ENCODE measurements at places on chromosomes 2 and 18.
A peak's percentile ranks its signal among the peaks of the same experiment; 100 is the strongest.

DNA sequence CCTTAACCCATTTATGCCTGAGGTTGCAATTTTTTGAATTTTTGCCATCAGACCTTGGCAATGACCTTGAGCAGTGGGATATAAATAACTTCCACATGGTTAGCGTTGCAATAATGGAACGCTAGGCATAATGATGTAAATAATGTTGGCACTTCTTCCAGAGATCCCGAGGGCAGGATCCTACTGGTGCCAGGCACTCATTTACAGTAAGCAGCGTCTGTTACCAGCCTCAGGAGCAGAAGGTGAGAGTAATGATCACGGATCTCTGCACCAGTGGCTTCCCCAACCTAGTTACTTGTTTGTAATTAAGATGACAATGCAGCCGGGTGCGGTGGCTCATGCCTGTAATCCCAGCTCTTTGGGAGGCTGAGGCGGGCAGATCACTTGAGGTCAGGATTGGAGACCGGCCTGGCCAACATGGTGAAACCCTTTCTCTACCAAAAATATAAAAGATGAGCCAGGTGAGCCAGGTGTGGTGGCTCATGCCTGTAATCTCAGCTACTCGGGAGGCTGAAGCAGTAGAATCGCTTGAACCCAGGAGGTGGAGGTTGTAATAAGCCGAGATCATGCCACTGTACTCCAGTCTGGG lies 41.9 kb downstream of the CPO start:
- DNase-seq: no peak

GRCh38 chr18:36058674-36059073 lies 8.7 kb downstream of the RPRD1A start:
- DNase-seq: no peak

- no peak for DNase-seq
Measured at GRCh38 chr2:19864381-19864780, 37.4 kb downstream of the TTC32 start.

DNA sequence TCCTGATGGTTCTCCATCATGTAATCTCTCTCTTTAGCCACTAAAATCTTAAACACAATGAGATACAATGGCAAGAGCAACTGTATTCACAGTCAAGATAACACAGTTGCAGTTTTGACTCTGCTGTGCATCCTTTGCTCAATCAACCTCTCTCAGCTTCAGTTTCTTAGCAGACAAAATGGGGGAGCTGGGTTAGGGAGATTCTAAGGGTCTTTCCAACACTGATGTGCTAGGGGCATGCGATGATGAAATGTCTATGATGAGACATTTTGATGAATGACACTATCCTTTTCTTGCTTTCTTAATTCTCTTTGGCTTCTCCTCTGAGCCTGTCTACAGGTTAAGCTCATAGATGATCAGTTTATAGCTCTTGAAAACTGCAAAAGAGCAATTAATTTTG lies 1.1 kb downstream of the SERPINB10 start:
- no peak for DNase-seq

GRCh38 chr2:130303169-130303568 lies 39.5 kb upstream of the IMP4 start:
- DNase-seq: no peak

GRCh38 chr2:140714586-140714985 lies 1416.2 kb downstream of the LRP1B start:
- no peak for DNase-seq

DNA sequence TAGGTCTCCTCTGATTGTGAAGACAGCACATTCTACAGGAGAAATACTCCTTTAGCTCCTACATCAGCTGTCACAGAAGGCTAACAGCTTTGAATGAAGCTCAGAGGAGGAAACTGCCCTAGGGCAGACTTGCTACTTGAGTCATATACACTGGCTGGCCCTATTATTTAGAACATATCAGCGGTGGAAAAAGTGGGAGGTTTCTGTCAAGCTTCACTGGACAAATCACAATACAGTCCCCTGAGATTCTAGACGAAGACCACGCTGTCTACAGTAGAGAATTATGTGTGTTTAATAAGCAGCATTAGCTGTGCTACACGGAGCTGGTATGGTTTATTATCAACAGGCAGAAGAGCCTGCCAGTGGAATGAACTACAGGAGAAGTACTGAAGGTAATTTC lies 230.9 kb upstream of the FSIP2 start:
- DNase-seq: no peak

DNA sequence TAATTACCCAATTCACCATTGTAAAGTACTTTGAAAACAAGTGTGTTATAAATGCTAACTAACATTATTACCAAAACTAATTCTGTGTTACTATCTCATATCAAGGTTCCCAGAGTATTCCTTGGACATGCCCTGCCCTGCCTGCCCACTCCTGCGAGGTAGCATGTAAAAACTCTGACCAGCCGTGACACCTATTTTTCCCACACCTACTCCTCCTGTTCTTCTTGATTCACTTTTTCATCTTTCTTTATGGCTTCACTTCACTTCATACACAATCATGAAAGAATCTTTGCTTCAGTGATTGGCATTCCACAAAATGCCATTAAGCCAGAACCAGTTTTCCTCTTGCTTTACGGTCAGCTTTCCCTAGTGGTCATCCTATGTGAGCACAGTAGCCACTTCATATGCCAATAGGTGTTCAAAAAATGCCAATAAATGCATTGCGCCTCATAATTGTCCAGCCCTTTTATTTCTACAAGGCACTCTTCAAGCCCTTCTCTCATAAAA lies 42.6 kb upstream of the SETBP1 start:
- DNase-seq: no peak

- no peak for DNase-seq
Measured at GRCh38 chr2:63189026-63189425, 138.4 kb downstream of the OTX1 start.

DNA sequence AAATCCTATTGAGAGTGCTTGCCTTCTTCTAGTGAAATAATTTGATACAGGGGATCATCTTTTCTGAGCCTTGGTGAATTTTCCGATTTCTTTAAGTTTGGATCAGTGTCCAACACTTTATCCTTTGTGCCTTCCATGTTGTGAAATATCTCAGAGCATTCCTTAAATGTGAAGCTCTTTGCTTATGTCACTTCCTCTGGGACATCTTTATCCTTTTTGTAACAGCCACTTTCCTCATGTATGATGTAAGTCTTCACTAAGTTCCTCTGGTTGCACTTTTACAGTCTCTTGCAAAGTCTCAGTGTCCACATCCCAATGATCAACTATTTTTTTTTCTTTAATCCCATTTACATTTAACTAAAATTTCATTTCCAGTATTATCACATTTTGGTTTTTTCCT lies 254.2 kb downstream of the EN1 start:
- no peak for DNase-seq

DNA sequence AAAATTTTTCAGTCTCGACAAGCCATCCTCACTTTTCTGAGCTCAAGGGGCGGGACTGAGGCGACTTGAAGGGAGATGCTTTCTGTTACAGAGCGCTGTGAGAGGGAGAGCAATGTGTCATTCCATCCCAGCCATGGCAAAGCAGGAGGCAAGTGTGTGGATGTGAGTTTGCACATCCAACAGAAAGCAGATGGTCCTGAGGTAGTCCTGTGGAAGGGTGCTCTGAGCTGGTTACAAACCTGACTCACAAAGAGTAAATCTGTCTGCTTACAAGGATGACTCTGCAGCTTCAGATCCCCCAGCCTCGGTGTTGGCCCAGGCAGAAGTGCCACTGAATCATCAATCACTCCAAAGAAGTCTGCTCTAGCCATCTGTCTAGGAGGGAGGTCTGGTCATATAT lies 482.0 kb upstream of the DCC start:
- no peak for DNase-seq

DNA sequence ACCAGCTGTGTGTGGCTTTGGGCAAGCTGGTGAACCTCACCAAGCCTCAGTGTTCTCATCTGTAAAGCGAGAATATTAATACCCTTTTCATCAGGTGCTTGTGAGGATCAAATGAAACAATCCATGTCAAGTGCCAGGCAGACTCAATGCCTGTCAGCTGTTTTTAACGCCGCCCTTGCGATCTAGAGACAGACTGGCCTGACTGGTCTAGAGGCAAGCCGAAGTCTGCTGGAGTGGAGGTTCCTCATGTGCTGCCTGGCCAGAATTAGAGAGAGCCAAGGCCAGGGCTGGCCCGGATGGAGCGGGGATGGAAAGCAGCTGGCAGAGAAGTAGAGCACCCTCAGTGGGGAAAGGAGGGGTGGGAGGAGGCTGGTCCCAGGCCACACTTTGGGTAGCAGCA lies 74.5 kb upstream of the B3GNT7 start:
- no peak for DNase-seq

DNA sequence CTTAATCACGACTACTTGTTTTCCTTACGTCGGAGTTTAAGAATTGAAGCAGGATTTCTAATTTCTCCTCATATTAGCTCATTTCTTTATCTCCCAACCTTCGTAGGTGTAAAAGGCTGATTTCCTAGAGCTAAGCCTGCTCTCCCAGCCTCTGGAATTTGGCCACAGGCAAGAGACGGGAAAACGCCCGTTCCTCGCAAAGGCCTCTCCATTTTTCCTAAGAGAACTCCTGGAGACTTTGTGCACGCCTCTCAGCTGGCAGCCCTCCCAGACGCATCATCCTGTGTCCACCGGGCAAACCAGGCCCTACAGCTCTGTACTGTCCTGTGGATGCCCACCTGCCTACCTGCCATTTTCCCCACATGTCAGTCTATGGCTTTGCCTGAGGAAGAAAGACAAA lies 106.3 kb downstream of the FTCDNL1 start:
- no peak for DNase-seq

DNA sequence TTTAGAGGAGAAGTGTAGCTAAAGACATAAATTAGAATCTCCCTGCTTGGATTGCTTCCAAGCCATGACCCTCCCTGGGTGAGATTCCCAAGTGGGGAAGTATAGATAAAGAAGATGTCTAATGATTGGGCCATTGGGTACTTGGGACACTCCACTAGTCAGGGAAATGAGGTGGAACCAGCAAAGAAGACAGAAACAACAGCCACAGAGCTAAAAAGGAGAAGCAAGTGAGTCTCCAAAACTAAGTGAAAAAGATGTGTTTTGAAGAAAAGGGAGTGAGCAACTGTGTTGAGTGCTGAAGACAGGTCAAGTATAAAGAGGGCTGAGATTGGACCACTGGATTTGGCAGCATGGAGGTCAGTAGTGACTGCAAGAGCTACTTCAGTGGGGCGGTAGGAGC lies 276.7 kb upstream of the STON1 start:
- DNase-seq: no peak

DNA sequence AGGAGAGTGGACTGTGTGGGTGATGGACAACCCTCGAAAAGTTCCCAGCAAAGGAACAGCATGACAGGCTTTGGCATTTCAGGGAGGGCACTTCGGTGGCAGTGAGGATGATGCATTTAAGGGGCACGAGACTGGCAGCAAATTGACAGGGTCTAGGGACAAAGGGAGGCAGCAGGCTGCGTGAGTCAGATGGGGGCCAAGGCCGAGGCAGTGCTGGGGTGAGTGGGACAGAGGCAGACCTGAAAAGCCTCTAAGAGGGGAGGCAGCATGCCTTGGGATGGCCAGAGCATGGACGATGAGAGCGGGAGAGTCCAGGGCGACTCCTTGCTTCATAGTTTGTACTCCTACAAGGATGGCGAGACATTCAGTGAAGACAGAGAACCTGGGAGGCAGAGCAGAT lies 49.5 kb upstream of the LYPD1 start:
- DNase-seq: no peak

- DNase-seq: no peak
Measured at GRCh38 chr2:20012282-20013125, at the start of gene MATN3. Gene MATN3, minus strand, starts transcription at chr2:20012668. Its CDS starts 37 bp downstream, at chr2:20012631.

GRCh38 chr2:43737855-43738254 lies 36.0 kb upstream of the DYNC2LI1 start:
- no peak for DNase-seq

- DNase-seq: no peak
Measured at GRCh38 chr2:125553768-125554167, 1102.2 kb upstream of the GYPC start.

- no peak for DNase-seq
Measured at GRCh38 chr2:58291726-58292438, 50.8 kb upstream of the FANCL start.

DNA sequence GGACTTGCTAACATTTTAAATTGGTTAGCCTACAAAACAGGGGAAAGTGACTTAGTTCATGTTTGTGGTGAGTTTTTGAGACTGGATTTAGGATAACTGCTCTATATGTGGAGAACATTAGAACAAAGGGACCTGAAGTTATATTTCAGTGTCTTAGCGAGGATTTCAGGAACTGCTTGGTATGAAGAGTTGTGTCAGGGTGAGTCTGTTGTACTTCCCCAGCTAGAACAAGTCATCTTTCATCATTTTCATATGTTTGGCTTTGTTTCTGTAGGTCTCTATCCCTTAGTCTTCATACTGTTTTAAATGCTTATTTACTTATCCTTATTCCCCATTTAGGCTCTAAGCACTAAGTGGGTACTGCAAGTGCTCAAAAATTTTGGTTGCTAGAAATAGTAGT lies 41.9 kb downstream of the KCMF1 start:
- DNase-seq: no peak

DNA sequence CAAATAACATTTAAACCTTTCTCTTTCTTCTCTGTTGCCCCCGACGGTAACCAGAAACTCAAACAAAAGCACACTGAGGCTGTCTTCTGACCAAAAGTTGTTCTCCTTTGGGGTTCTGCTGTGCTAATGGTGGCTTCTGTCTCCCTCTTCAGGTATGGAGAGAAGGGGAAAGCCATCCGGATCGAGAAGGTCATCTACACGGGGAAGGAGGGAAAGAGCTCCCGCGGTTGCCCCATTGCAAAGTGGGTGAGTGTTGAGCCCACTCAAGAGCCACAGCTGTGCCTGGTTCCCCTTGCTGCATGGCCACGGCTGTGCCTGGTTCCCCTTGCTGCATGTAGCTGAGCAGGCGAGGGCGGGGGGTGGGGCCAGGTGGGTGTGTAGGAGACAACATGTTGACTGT lies 67.4 kb downstream of the BOLA3 start:
- DNase-seq: no peak

GRCh38 chr2:239285071-239285931 lies 115.5 kb downstream of the HDAC4 start:
- peak; percentile 42 for DNase-seq

DNA sequence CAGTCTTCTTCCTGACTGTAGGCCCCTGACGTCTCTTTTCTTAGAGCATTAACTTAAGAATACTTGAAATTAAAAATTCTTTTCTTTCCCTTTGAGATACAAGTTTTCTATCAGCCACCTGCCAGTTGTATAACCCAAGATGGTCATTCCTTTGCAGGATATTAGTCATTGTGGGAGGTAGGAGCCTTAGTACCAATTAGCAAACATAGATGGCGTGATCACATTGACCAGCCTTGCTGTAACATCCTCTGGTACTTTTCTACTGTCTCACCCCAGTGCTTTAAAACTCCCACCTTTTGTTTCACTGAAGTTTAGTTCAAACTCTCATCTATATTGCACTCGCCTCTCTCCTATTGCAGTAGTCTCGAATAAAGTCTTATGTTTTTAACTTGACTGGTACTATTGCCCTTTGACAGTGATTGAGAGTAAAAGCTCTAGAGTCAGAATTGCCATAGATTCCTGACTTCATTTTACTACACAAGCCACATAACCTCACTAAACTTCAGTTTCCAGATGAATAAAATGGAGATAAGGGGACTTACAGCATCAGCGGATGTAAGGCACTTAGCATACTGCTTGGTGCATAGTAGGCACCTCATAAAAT lies 74.1 kb downstream of the VRK2 start:
- no peak for DNase-seq

GRCh38 chr2:10252224-10252623 lies 50.5 kb upstream of the HPCAL1 start:
- no peak for DNase-seq

- DNase-seq: no peak
Measured at GRCh38 chr2:240722796-240723735, 31.4 kb downstream of the AQP12A start.

- DNase-seq: no peak
Measured at GRCh38 chr2:223058952-223059716, 7.1 kb downstream of the KCNE4 start.

GRCh38 chr2:238040918-238041317 lies 19.9 kb upstream of the SCLY start:
- no peak for DNase-seq

All from CD4-positive, alpha-beta T cell treated with Interleukin-2 at 100 ng/mL for 4 hours (primary cell).